ENCODE measurements at places on chromosomes 2 and 18. TPM values are rescaled to one million over a fixed set of nuclear protein-coding genes. Genes with fewer than 3 reads are reported as not detected.
A peak's percentile ranks its signal among the peaks of the same experiment; 100 is the strongest.

DNA sequence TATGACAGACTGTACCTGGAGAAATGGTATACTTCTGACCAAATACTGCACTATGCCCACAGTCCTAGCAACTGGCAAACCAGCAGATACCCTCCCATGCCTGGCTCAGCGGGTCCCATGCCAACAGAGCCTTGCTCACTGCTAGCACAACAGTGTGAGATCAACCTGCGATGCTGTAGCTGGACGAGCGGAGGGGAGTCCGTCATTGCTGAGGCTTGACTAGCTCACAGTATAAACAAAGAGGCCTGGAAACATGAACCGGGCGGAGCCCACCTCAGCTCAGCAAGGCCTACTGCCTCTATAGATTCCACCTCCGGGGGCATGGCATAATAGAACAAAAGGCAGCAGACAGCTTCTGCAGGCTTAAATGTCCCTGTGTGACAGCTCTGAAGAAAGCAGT, 93.2 kb upstream of the CAB39 start:
- H3K4me1 ChIP-seq: no peaks in the 10 kb centered on the region
- DNase-seq: no peak
- no peaks in the 10 kb centered on the region for H3K27me3 ChIP-seq

- H3K27ac ChIP-seq: no peak overlapping the region
- DNase-seq: no peak
- no peaks in the 10 kb centered on the region for H3K27me3 ChIP-seq
- no peak overlapping the region for H3K4me3 ChIP-seq
- peaks cover 6% of the 10 kb centered on the region for H3K36me3 ChIP-seq
Observed at GRCh38 chr18:5478261-5478660, 65.5 kb downstream of the EPB41L3 start.

DNA sequence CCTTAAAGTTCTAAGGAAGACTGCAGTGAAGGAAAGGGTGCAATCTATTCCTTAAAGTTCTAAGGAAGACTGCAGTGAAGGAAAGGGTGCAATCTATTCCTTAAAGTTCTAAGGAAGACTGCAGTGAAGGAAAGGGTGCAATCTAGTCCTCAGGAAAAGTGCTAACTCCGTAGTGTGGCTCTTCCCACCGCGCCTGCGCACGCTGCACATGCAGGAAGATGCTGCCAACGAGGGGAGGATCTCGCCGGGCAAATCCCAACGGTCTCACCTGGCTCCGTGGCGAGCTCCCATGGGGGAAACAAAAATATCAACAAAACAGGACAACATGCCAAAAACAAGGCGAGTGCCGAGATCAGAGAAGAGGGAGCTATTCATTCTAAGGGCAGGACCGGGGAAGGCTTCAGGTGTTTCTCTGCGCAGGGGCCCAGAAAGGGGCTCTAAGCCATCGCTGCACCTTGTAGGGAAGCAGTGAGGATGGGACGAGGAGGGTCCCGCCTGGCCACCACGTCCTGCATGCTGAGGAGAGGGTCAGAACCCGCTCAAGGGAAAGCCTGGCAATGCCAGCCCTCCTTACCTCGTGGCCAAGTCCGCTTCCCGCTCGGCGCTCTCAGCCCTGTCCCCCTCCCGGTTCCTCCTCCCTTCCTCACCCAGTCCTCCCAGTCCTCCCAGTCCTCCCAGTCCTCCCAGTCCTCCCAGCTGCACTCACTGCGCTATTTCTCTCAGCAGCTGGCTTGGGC, 24.5 kb downstream of the TIMM21 start:
- no peak overlapping the region for H3K27ac ChIP-seq
- peak overlapping the region; percentile 23 for H3K4me3 ChIP-seq
- H3K4me1 ChIP-seq: no peaks in the 10 kb centered on the region
- DNase-seq: no peak
- H3K36me3 ChIP-seq: no peaks in the 10 kb centered on the region

DNA sequence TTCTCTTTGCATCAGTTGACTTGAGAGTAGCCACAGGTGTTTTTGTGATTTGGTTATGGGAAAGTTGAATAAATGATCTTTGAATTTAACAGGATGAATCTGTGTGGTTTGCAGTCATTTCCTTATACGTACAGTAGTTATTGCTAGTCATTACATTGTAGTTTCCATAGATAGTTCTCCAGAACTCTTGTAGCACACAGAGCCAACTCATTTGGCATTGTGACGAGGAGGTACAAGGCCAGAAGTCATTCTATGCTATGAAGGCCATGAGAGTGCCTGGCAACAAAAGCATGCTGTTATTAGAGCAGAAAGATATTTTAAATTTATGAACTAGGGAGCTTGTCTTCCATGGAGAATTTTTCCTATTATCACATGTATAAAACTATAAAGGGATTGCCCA, 973.0 kb upstream of the CHAC2 start:
- no peaks in the 10 kb centered on the region for H3K4me1 ChIP-seq
- no peaks in the 10 kb centered on the region for H3K27me3 ChIP-seq
- no peak overlapping the region for H3K27ac ChIP-seq
- no peak overlapping the region for H3K4me3 ChIP-seq
- no peak for DNase-seq

GRCh38 chr2:140502951-140503630, 1627.7 kb downstream of the LRP1B start:
- H3K4me1 ChIP-seq: no peaks in the 10 kb centered on the region
- H3K27me3 ChIP-seq: no peaks in the 10 kb centered on the region
- DNase-seq: no peak
- no peaks in the 10 kb centered on the region for H3K36me3 ChIP-seq
- H3K27ac ChIP-seq: no peak overlapping the region

The GPR75 gene
- 2.2 TPM for total RNA-seq

- no peak for DNase-seq
- H3K27me3 ChIP-seq: no peaks in the 10 kb centered on the region
- H3K4me3 ChIP-seq: no peak overlapping the region
- H3K4me1 ChIP-seq: no peaks in the 10 kb centered on the region
- no peak overlapping the region for H3K27ac ChIP-seq
Observed at GRCh38 chr2:149082079-149082478, 43.6 kb downstream of the LYPD6B start.

DNA sequence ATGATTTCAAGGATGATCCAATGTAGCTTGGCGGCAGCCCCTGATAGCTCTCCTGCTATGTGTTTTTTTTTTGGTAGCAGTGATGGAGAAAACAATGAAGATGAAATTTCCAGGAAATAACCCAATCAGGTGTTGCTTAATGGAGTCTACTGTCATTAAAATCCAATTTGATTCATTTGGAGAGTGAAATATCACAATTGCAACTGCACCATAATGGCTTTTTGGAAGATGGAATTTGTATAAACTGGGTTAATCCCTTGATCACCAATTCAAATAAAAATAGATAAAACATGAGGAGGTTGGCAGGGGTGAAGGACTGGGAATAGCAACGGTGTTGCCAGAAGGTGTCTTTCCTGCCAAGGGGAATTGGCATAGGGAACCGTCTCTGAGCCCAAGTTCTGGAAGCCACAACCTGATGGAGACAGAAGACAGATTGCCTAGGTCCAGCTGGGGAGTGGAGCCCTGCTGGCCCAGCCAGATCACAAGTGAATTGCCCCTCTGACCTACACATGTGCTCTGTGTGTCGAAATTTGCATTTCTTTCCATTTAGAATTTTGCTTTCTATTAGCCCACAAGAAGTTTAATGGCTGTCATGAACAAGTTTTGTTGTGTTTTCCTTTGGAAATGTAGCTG, 170.3 kb upstream of the SPRED2 start:
- DNase-seq: no peak
- H3K27me3 ChIP-seq: no peaks in the 10 kb centered on the region
- H3K27ac ChIP-seq: no peak overlapping the region
- H3K4me3 ChIP-seq: no peak overlapping the region
- peaks cover 28% of the 10 kb centered on the region for H3K4me1 ChIP-seq

The TGFA gene
- total RNA-seq: 0.33 TPM

The REG3G gene
- not detected for total RNA-seq

The TM4SF20 gene
- not detected for total RNA-seq

DNA sequence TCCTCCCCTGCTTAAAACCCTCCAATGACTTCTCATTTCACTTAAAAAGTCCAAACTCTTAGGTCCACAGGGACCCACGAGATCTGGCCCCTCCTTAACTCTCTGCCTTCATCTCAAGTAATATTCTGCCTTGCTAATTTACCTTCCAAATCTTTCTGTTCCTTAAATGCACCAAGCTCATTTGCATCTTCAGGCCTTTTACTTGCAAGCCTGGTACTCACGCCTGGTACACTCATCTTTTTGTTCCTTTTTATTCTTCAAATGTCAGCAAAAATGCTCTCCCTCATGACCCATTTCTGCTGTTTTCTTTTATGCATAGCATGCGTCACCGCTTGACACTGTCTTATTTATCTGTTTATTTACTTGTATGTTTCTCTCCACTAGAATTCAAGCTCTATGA, 2.7 kb upstream of the WIPF1 start:
- H3K4me3 ChIP-seq: no peak overlapping the region
- H3K27me3 ChIP-seq: no peaks in the 10 kb centered on the region
- no peak for DNase-seq
- peak overlapping the region; percentile 5 for H3K27ac ChIP-seq
- no peaks in the 10 kb centered on the region for H3K36me3 ChIP-seq

- DNase-seq: peak; percentile 64
- H3K36me3 ChIP-seq: no peaks in the 10 kb centered on the region
- peaks cover 32% of the 10 kb centered on the region for H3K27me3 ChIP-seq
- peak within 1 kb of the TSS; percentile 68 for H3K4me3 ChIP-seq
Observed at GRCh38 chr2:212538305-212539071, at the start of gene ERBB4. Gene ERBB4, minus strand, starts transcription at chr2:212538802. Its CDS starts 272 bp downstream, at chr2:212538530.

GRCh38 chr18:39062426-39062825, 1496.8 kb upstream of the CELF4 start:
- no peak overlapping the region for H3K4me3 ChIP-seq
- no peak for DNase-seq
- H3K36me3 ChIP-seq: no peaks in the 10 kb centered on the region
- no peak overlapping the region for H3K27ac ChIP-seq

DNA sequence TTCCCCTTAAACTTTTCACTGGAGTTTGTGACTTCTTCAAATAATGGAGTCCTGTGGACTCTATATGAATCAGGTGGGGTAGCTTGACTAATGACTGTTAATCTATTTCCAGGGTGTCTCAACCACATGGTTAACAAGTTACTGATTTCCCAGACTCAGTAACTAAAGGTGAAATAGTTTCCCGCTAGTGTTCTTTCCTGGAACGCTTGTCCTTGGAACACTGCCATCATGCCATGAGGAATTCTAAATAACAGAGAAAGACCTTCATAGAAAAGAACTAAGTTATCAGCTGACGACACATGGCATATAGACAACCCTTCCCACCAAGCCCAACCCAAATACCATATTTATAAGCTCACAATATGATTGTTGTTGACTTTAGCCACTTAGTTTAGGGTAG, 1027.9 kb upstream of the FAM98A start:
- H3K36me3 ChIP-seq: no peaks in the 10 kb centered on the region
- H3K27ac ChIP-seq: no peak overlapping the region
- no peak overlapping the region for H3K4me3 ChIP-seq

GRCh38 chr2:190158798-190159434, 96.4 kb upstream of the MSTN start:
- no peak overlapping the region for H3K27ac ChIP-seq
- H3K36me3 ChIP-seq: no peaks in the 10 kb centered on the region
- no peaks in the 10 kb centered on the region for H3K4me1 ChIP-seq
- no peak overlapping the region for H3K4me3 ChIP-seq
- DNase-seq: no peak
- no peaks in the 10 kb centered on the region for H3K27me3 ChIP-seq

The TCF23 gene
- total RNA-seq: not detected

GRCh38 chr2:164052006-164052405, 316.2 kb upstream of the FIGN start:
- no peaks in the 10 kb centered on the region for H3K36me3 ChIP-seq
- H3K27ac ChIP-seq: no peak overlapping the region
- no peak for DNase-seq

- DNase-seq: no peak
- H3K36me3 ChIP-seq: no peaks in the 10 kb centered on the region
- no peaks in the 10 kb centered on the region for H3K27me3 ChIP-seq
- H3K4me3 ChIP-seq: no peak overlapping the region
- H3K27ac ChIP-seq: no peak overlapping the region
Observed at GRCh38 chr2:100615471-100615870, 52.7 kb downstream of the PDCL3 start.

GRCh38 chr2:109186656-109187250, 57.7 kb downstream of the SH3RF3 start:
- peaks cover 61% of the 10 kb centered on the region for H3K4me1 ChIP-seq
- no peak for DNase-seq
- H3K36me3 ChIP-seq: no peaks in the 10 kb centered on the region
- peak overlapping the region; percentile 87 for H3K27ac ChIP-seq
- no peak overlapping the region for H3K4me3 ChIP-seq

The ANKRD30B gene
- total RNA-seq: 0.36 TPM

DNA sequence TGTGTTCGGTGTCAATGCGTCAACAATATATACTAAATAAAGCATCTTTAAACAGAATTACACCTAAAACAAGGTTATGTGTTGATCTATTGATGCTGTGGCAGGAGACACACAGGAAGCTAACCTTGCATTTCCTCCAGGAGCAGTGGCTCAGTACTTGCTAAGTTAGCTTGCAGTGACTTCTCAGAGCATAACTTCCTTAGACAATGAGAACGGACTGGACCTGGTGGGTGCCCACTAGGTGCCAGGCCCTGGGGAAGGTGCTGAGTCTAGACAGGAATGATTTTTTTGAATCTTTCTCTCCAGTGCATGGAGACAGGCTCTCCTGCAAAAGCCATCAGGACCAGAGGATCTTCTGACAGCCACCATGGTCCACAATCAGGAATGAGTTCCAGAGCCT, 73.8 kb upstream of the MGAT4A start:
- H3K27me3 ChIP-seq: no peaks in the 10 kb centered on the region
- peaks cover 21% of the 10 kb centered on the region for H3K4me1 ChIP-seq
- H3K36me3 ChIP-seq: no peaks in the 10 kb centered on the region
- DNase-seq: no peak
- no peak overlapping the region for H3K4me3 ChIP-seq

- H3K27me3 ChIP-seq: no peaks in the 10 kb centered on the region
- peaks cover 12% of the 10 kb centered on the region for H3K36me3 ChIP-seq
- no peak overlapping the region for H3K27ac ChIP-seq
- peaks cover 8% of the 10 kb centered on the region for H3K4me1 ChIP-seq
- peak; percentile 68 for DNase-seq
Observed at GRCh38 chr2:7031547-7032245, 114.5 kb downstream of the RNF144A start.

The RAPGEF4 gene
- total RNA-seq: 7.6 TPM

DNA sequence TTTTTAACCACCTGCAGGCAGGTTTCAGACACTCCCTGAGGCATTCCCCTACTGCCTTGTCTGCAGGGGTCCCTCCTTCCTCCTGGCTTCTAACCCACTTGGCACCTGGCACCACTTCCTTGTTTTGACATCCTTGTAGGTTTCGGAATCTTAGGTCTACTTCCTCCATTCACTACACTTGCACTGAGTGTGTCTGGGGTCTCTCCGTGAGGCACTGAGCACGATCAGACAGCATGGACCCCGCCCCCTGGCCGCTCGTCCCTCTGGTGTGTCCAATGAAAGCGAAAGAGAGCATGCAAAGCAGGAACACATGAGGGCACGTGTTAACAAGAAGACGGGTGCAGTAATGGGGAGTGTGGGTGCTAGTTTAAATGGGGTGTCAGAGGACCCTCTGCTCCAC, 63.8 kb downstream of the HAUS1 start:
- no peak for DNase-seq
- peaks cover 3% of the 10 kb centered on the region for H3K4me1 ChIP-seq
- H3K4me3 ChIP-seq: no peak overlapping the region
- no peaks in the 10 kb centered on the region for H3K36me3 ChIP-seq
- H3K27me3 ChIP-seq: no peaks in the 10 kb centered on the region

- no peak for DNase-seq
- H3K4me3 ChIP-seq: no peak overlapping the region
- no peaks in the 10 kb centered on the region for H3K4me1 ChIP-seq
Observed at GRCh38 chr2:122096761-122097160, 341.3 kb downstream of the TSN start.

- H3K4me3 ChIP-seq: no peak overlapping the region
- H3K27ac ChIP-seq: no peak overlapping the region
- no peaks in the 10 kb centered on the region for H3K4me1 ChIP-seq
- no peak for DNase-seq
- H3K27me3 ChIP-seq: no peaks in the 10 kb centered on the region
Observed at GRCh38 chr18:67386032-67386431, 130.5 kb downstream of the DSEL start.
